Stimulated activated CD8-positive, alpha-beta memory T cell treated with anti-CD3 and anti-CD28 coated beads, Interleukin-15, amount 100 ng/mL, for 1 hour (primary cell): ENCODE measurements at places on chromosomes 3 and 15.

- no peak for DNase-seq
These were observed 7.6 kb upstream of the APEH start for GRCh38 chr3:49666592-49666991.

GRCh38 chr15:90104551-90104950 lies 2.3 kb upstream of the IDH2 start:
- no peak for DNase-seq

GRCh38 chr3:107857854-107858253 lies 233.0 kb downstream of the CD47 start:
- DNase-seq = no peak

GRCh38 chr3:113261626-113262303 lies 50.4 kb downstream of the BOC start:
- no peak for DNase-seq

GRCh38 chr3:135456108-135456790 lies 509.3 kb upstream of the PPP2R3A start:
- DNase-seq = no peak

GRCh38 chr3:184582646-184583577 lies 21.3 kb downstream of the EPHB3 start:
- DNase-seq = no peak

GRCh38 chr3:181326637-181327223 lies 337.2 kb upstream of the DNAJC19 start:
- DNase-seq = no peak

DNA sequence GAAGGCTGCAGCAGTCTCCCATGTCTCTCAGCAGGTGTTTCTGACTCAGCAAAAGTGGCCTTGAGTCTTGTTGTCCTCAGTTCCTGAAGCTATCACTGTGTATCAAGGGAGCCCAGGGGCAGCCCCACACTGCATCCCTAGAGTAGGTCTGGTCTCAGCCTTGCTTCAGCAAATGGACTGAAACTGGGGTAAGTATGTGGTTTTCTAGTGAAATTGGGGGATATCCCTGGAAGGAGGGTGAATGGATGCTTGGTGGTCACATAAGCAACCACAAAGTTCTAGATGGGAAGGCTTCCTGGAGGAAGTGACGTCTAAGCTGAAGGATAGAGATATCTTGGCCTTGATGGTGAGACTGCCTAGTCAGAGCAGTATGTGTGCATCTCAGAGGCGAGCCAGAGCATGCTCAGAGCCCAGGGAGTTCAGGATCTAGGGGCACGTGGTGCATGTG lies 38.4 kb downstream of the TMEM158 start:
- DNase-seq = no peak

- DNase-seq = no peak
These were observed 224.1 kb upstream of the TPRG1 start for GRCh38 chr3:188947401-188948280.
